NCI-H748 treated with DMSO at 0.1 percent for 48 hours (cell line): ENCODE measurements at places on chromosomes 5 and 9.

DNA sequence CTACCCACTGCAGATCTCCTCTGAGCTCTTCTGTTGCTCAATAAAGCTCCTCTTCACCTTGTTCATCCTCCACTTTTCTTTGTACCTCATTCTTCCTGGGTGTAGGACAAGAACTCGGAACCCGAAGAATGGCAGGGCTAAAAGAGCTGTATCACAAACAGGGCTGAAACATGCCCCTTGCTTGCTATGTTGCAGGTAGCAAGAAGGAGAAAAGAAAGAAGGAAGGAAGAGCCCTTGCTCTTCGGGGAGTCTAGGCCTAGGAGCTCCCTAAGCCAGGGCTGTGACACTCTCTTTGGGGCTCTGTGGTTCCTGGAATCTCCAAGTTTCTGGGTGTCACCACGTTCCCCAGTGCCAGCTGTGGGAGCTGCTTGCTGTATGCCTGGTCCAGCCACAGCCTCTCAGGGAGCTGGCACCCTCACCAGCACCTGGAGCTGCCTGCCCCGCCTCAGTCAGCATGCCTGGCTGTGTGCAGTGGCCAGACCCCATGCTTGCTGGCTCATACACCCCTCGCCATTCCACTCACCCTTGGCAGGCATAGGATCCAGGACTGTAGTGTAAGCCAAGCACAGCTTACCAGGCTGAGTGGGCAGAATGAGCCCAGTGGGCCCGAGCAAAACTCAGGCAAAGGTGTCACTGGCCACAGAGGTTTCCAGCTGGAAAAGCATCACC is 274.8 kb upstream of the ADRA1B start:
- no peak for DNase-seq

DNA sequence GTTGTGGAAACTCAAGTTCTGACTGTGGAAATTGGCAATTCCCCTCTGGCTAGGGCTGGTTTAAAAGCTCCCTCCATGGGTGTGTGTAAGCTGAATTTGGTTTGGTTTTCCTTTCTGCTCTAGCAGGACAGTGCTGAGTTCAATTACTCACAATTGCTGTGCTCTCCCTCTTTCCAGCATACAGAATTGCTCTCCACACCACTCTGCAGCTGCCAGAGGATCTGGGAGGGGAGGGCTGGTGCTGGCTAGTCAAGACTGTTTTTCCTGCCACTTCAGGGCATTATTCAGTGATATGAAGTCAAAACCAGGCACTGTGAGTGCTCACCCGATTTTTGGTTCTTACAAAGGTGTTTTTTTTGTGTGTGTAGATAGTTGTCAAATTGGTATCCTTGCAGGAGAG is 336.9 kb upstream of the SLC24A2 start:
- DNase-seq: no peak

DNA sequence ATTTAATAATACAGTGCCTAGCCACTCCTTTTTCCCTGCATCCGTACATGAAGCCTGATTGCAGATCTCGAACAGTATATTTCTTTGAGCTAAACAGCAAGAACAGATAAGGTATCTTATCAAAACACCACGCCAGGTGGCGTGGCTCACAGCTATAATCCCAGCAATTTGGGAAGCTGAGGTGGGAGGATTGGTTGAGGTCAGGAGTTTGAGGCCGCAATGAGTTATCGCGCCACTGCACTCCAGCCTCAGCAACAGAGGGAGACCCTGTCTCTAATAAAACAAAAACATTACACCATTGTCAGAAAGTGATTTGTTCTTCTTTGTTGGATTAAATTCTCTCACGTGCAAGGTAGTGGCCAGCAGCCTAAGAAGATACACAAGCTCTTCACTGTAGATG is 291.2 kb upstream of the DMRT1 start:
- DNase-seq: no peak

GRCh38 chr5:6995115-6995514 is 281.9 kb downstream of the TENT4A start:
- DNase-seq: no peak

- no peak for DNase-seq
These were observed 100.5 kb upstream of the MAN2A1 start for GRCh38 chr5:109589239-109589638.

DNA sequence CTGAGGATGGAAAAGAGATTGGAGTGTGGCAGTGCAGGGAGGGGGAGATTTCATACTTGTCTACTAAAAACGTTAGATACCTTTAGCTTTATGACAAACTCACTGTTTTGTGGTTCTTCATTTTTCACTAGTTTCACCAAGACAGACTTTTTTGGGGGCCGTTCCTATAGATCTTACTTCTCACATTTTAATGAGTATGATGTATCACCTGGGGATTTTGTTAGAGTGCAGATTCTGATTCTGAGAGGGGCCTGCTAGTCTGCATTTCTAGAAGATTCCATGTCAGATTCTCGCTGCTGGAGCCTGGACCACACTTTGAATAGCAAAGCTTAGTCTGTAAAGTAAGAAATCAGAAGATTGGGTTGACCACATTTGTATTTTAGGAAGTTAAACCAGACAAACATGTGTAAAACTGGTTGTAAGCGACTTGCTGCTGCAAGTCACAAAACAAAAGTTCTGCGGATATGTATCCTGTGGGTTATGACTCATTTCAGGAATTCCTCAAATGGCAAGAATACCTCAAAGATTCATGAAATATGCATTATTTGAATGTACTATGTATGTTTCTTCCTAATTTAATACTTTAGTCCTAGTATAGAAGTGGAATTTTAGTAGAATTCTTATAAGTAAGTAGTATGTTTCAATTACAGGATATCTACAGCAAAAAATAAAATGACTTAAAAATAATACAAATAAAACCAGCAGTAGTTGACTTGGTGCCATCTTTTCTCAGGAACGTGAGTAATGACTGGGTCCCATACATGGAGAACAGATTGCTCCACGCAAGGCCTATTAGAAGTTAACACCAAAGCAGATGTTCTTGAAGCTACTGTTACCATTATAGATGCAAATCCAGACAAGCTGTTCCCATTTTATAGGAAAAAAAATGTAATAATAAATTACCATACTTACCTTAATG is 27.8 kb downstream of the NFIL3 start:
- no peak for DNase-seq

GRCh38 chr9:6567140-6567591 is 78.4 kb downstream of the GLDC start:
- no peak for DNase-seq

GRCh38 chr9:131980267-131981016 is 99.2 kb downstream of the MED27 start:
- no peak for DNase-seq

- DNase-seq: no peak
These were observed 86.0 kb downstream of the BRINP1 start for GRCh38 chr9:119283078-119283794.

GRCh38 chr9:642014-642413 is 199.5 kb upstream of the DMRT1 start:
- DNase-seq: no peak

DNA sequence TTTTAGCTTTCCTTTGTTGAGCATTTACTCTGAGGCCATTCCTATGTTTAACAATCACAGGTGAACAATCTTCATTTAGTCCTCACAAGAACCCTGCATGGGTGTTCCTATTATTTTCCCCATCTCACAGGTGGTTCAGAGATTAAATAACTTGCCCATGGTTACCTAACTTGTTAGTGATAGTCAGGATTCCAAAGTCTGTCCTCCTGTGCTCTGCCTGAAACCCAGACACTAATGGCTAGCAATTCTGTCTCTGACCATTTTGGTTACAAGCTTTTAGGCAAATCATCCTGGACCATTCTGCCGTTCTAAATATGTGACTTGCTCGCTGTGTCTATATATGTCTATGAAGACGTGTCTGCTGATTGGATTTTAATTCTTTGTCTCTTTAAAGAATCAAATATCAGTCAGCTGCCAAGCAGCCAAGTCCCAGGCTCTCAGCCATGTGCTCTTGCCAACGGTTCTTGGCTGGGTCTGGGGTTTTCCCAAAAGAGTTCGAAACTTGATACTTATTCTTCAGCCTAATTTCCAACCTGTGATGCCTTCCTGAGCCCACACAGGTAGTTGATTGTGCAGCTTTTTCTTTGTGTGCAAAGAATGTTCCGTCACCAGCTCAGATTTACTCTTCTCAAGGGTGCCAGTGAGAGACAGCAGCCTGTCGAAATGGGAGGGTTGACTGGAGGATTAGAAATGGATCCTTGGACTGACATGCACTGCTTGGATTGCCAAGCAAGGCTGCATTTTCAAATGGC is 121.7 kb downstream of the NREP start:
- DNase-seq: no peak

DNA sequence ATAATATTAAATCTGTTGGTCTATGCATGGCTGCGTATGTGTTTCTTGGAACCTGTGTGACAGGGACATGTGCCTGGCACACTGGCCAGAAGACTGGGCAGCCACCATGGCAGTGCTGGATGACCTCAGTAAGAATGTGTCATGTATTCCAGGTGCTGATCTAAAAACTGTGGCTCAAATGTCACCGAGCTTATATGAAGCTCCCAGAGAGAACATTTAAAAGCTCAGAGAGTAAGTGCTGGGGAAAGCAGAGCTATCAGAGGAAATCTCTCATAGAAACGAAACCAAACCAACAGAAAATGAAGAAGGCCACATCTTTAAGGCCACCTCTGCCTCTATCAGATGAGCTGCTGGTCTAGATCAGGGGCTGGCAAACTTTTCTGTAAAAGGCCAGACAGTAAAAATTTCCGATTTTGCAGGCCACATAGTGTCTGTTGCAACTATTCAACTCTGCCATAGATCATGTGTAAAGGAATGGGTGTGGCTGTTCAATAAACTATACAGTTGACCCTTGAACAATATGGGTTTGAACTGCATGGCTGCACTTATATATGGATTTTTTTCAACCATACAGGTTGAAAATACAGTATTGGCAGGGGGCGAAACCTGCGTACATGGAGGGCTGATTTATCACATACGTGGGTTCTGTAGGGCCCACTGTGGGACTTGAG is 31.8 kb downstream of the TSTD2 start:
- DNase-seq: no peak

GRCh38 chr5:171705036-171705435 is 80.6 kb upstream of the SMIM23 start:
- no peak for DNase-seq

- no peak for DNase-seq
These were observed 109.2 kb upstream of the SHB start for GRCh38 chr9:38178237-38178636.

DNA sequence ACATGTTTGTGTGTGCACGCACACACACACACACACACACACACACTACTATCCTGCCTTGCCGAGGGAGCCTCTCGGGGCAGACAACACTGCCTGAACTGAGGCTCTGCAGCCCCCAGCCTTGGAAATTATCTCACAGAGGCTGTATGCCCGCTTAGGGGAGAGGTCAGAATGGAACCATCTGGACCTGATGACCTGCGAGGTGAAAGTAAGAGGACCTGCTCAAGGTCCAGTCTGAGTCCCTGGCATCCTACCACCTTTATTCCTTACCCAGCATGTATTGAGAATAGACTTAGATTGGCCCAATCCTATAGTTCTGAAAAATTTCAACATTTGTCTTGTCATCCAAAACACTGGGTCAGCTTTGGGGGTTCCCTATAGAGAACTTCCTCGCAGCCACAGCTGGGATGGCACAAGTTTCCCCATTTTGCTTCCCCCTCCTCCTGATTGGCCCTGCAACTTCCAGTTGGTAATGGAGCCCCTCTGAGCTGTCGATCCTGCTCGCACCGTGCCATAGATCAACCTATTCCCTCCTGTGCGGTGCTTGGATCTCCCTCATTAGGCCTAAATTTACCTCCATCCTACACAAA is 10.2 kb downstream of the MVB12B start:
- no peak for DNase-seq

GRCh38 chr5:31106278-31106677 is 87.2 kb upstream of the CDH6 start:
- peak; percentile 86 for DNase-seq

GRCh38 chr5:2755076-2755680 is 3.7 kb upstream of the IRX2 start:
- DNase-seq: no peak
